ENCODE measurements at places on chromosomes 1 and 21.

DNA sequence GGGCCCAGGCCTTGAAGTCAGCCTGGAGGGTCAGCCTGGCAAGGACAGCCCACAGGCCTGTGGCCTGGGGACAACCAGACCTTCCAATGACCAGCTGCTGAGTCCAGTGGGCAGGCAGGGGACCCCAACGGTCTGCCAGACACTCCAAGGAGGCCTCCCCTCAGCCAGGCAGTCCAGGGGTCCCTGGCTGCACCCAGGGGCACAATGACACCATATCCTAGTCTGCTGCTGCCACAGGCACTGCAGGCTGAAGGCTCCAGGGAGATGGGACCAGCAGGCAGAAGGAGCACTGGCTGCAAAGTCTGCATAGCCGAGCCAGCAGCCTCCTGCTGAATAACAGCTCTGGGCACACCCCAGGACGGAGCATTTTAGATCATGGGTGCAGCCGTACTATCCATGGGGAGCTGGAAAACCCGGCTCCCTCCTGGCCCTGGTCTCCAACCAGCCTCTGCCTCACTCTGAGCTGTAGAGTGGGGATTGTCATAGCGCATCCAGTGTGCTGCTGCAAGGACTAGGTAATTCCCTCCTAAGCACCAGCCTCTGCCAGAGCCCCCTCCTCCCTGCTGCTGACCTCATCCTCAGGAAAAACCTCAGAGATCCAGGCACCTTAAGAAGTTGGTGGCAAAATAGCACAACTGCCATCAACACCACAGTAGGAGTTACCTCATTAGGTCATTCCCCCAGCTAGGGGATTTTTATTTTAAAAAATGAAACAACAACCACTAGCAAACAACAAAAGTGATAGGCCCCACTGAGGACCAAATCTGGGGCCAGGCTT is 4.8 kb upstream of the LAPTM5 start:
- DNase-seq, result no peak

GRCh38 chr1:116587501-116588227 is 16.8 kb upstream of the CD58 start:
- DNase-seq, result no peak

DNA sequence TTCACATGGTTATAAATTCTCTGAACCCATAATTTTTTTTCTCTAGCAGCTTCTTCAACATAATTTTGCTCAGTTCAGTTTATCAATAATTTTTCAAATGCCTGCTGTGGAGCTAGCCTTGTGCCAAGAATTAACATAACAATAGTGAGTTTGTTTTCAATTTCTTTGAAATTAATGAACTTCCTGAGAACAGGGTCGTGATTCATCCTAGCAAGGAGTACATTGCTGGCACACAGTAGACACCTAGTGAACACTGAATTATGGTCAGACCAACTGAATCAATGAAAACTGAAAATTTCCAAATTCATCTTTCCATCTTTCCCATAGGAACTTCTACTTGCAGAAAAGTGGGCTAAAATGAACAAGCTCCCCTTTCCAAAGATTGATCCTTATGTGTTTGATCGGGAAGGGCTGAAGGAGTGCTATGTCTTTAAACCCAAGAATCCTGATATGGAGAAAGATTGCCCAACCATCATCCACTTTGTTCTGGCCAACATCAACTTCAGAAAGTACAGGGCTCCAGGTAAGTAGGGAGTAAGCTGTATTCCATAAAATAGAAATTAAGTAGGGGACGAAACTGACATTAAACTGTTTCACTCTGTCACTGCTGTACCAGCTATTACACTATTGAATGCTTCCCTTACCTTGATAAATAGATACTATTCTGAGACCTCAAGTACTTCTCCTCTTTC is 148.7 kb downstream of the PLA2G4A start:
- no peak for DNase-seq

DNA sequence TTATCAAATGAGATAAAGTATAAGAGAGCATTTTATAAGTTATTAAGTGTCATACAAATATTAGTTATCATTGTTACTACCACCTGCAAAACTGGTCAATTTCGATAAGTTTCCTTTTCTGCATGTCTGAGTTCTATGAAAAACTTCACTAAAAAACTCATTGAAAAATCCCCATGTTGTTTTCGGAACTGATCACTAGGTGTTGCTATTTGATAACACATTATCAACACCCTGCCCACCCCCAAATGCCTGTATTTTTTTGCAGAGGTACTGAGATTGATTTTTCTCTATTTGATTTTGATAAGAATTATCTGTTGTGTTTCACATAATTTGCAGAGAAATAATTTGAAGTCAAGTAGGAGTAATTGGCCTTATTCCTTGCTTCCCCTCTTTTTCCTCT is 22.1 kb upstream of the DISP1 start:
- no peak for DNase-seq

DNA sequence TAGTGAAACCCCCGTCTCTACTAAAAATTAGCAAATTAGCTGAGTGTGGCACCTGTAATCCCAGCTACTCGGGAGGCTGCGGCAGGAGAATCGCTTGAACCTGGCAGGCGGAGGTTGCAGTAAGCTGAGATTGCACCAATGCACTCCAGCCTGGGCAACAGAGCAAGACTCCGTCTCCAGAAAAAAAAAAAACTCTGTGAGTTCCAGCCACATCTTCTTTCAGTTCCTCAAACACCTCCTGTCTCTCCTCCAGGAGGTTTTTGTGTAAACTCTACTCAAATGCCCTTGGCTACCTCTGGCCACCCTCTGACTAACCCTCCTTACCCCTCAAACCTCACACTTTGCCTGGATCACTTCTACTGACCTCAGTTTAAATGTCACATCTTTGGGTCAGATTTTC is 38.1 kb downstream of the RCSD1 start:
- no peak for DNase-seq

DNA sequence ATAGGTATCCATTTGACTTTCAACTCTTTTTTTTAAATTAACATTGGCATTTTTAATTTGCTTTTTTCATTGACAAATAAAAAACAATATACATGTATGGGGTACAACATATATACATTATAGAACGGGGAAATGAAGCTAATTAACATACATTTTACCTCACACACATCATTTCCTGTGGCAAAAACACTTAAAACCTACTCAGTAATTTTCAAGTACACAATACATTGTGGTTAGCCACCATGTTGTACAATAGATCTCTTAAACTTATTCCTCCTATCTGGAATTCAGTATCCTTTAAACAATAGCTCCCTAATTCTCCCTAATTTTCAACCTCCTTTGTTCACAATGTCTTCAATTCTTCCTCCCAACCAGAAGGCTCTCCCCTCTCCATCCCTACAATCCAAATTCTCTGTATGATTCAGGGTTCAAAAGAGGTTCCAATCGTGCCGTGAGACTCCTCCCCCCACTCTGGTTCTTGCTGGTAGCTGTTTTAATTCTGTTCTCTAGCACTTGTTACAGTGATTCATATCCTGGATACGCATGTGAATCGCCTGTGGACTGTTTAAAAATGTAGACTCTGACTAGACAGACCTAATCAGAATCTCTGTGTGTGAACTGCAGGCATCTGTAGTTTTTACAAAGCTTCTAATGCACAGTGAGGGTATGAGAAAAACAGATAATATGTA is 87.6 kb upstream of the DUSP10 start:
- no peak for DNase-seq

DNA sequence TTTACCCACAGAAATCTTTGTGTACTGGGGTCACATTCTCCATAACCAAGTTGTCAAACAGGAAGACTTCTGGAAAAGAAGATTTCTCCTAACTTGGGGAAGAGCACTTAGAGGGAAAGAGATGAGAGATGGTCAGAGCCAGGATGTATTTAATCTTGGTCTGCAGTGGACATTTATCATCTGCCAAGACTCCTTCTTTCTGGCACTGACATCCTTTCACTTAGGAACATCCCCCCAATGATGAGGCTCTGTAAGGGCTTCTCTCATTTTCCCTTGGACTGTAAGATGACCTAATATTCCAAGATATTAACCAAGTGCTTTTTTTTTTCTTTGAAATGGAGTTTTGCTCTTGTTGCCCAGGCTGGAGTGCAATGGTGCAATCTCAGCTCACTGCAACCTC is 39.3 kb upstream of the IGSF3 start:
- DNase-seq, result no peak

GRCh38 chr1:210908791-210909190 is 225.2 kb downstream of the KCNH1 start:
- DNase-seq, result no peak

DNA sequence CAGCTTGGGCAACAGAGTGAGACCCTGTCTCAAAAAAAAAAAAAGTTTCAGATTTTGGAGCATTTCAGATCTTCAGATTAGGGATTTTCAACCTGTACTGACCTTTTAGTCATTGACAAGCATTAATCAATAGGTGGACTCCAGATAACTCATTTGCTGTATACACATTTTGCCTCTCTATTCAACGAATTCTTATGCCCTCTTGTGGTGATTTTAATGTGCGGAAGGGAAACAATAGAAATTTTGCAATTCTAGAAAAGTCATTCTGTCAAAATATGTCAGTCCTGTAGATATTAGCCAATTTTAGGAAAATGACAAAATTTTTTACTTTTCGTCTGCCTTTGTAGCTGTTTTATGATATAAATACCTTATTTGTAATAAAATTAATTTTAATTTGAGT is 11.6 kb upstream of the OR2G2 start:
- no peak for DNase-seq

Measured in stimulated activated CD8-positive, alpha-beta memory T cell treated with anti-CD3 and anti-CD28 coated beads, Interleukin-7, amount 100 ng/mL, for 1 hour (primary cell).